Activated CD4-positive, CD25-positive, alpha-beta regulatory T cell treated with anti-CD3 and anti-CD28 coated beads, Interleukin-2, amount 50 U/mL, for 16 hours (primary cell): ENCODE measurements at places on chromosomes 1 and 21.

- no peak for DNase-seq
Measured at GRCh38 chr1:53165408-53165961, 23.0 kb upstream of the SLC1A7 start.

- DNase-seq, result no peak
Measured at GRCh38 chr1:56255516-56256152, 323.7 kb downstream of the PLPP3 start.

GRCh38 chr1:152109998-152110294 lies 5.3 kb downstream of the TCHH start:
- no peak for DNase-seq

DNA sequence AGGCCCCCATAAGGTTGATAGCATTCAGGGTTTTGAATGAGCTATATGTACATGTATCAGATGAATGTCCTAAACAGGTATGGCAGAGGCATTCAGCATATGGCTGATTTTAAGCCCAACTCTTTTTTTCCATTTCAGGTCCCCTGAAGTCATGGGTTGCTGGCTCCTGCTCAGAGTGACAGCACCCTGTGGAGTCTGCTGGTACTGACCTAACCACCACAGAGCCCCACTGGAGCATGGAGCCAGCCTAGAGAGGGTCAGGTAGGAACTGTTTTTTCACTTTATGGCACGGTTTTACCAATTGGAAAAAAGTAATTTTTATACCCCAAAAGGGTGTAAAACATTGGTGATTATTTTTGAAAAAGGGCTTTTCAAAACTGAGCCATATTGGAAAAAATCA lies 82.5 kb upstream of the MPC2 start:
- DNase-seq, result no peak

DNA sequence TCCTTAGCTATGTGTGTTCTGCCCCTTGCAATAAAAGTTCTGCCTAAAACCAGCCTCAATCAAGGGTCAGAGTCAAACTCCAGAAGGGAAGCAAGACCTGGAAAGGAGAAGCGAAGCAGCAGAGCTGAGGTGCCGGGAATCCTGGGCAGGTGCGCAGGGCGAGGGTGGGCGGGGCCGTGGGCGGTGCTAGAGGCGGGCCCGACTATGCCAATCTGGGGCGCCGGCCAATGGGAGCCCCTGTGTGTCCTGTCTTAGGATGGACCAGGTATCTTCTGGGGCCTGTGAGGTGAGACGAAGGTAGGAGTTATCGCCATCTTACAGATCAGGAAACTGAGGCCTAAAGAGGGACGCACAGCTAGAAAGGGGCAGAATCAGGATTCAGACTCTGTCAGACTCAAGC lies 120.3 kb downstream of the PTPRU start:
- no peak for DNase-seq

DNA sequence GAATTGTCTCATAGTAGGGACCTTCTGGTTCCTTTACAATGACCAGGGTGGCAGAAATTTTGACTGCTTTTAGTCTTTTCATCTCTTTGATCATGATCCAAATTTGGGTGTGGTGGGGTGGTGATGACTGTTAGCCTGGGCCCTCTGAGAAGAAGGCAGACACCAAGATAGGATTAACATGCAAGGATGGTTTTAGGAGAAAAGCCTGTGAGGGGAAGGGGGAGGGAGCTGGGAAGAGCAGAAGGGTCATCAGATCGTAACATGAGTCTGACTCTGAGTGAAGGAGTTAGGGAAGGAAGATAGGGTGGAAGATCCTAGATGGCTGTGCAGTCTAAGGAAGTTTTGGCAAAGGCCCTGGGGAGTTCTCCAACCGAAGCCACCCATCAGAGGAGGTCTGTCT lies 28.5 kb upstream of the CAMSAP2 start:
- DNase-seq, result no peak

DNA sequence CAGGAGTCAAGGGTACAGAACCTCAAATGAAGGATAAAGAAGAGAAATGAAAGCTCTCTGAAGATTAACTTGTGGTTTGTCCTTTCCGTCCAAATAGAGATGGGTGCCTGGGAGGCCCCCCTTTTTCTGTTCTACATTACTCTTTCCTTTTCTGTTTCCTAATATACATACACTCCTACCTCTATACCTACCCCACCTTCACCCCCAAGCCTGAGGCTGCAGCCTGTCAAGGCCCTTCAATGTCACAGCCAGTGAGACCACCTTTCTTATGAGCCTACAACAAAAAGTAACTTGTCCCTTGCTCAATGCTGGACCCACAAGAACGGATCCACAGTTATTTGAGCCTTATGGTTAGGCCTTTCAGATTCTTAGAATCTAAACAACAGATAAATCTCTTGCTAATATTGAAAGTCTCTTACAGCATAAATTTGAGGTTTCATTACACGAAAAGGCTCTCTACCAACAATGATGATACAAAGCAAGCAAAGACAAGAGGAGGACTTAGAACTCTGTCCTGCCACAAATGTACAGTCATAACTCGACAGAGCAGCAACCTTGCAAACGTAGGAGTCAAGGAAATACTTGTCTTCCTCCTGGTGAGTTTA lies 4.1 kb upstream of the TRAF3IP3 start:
- no peak for DNase-seq

GRCh38 chr1:33346533-33346926 lies 25.6 kb upstream of the A3GALT2 start:
- no peak for DNase-seq

DNA sequence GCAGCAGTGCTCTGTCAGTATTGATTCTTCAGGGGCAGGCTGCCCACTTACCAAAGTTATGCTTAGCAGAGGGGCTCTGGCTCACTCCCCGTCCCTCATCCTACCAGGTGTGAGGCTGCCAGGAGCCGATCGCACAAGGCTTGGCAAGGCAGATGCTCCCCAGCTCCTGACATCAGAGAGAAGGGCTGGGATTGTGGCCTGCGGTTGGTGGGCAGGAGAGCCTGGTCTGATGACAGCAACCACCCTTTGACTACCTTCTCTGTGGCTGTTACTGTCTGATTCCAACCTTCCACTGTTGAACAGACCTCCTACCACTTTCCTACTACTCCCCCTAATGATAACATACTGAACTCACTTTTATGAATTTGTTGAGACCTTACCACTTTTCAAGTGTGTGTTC lies 23.7 kb upstream of the WDR26 start:
- no peak for DNase-seq

GRCh38 chr1:50812346-50812745 lies 147.7 kb downstream of the FAF1 start:
- no peak for DNase-seq

DNA sequence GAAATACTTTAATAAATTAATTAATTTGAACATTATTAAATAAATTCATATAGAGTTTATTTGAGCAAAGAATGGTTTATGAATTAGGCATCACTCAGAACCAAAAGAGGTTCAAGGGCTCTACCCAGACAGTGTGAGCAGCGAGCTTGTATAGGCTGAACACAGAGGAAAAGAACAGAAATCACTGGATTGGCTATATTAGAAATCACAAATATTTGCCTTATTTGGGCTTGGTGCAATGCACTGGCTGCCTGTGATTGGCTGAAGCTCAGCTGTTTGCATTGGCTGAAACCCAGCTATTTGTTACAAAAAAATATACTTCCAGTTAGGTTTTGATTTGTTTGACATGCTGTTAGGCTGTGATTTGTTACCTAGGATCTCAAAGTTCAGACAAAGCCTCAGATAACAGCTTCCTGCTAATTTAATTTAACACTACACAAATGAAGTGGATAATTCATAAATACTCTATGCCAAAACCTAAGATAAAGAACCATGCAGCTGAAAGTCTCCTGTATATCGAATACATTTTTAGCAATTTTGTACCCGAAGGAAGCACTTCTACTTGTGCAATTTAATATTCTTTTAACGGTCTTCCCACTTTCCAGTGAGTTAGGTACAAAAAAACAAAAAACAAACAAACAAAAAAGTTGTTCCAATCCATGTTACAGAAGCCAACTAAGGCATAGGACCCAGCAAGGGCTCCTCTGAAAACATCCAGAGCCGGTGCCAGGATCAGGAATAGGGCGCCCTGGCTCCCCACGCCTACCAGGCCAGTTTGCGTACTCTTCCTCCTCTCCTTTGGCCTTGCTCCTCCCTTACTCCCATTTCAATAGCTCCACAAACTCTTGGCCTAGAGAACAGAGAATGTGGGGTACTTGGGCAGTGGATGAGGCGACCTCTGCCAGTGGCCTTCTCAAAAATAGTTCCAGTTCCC lies 179.1 kb downstream of the DUSP10 start:
- DNase-seq, result no peak

DNA sequence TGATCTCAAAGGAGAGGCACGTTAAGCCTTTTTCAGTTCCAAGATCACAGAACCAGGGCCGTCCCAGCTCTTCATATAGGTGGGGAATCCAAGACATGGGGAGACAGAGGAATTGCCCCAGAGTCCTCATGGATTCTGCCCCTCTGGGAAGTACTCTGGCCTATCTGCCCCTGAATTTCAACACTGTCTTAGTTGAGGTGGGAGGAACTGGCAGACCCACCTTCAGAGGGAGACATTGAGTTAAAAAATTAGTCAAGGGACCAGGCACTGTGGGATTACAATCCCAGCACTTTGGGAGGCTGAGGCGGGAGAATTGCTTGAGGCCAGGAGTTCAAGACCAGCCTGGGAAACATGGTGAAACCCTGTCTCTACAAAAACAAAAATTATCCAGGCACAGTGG lies 2.1 kb upstream of the KNCN start:
- no peak for DNase-seq

DNA sequence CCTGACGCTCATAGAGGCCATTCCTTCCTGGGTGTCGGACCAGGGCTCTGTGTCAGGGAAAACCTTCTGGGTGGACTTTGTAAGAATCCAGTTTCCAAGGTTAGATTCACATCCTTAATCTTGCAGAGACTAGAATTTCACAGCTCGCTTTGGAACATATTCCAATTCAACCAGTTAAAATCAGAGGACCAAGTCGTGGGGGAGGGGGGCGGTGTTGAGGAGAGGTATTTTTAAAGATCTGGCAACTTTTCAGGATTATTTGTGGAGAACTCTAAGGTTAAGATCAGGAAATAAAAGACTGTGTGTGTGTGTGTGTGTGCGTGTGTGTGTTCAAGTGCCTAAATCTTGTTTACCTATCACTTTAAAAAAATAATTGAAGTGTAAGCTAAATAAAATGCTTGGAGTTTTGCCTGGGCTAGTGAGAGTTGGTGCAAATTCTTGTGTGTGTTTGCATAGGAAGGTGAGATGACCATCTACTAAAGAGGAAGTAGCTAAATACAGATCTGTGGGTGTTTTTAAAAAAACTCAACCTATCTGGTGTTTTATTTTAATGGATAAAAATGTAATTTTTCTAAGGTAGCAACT lies 21.8 kb downstream of the TENT5C start:
- DNase-seq, result no peak

GRCh38 chr21:31988492-31989290 lies 115.9 kb downstream of the HUNK start:
- DNase-seq, result no peak

DNA sequence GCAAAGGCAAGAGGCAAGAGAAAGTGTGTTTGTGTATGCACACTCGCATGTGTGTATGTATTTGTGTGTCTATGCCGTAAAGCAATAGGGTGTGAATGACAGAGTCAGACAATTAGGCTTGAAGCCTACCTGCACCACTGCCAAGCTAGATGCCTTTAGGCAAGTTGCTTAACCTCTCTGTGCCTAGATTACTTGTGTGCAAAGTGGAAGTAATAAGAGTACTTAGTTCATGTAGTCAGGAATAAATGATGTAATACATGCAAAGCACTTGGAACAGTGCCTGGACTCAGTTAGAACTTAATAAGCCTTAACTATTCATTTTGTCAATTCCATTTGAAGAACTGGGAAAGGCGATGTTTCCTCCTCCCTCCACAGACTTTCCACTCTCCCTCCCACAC lies 31.7 kb downstream of the LAMB3 start:
- no peak for DNase-seq

DNA sequence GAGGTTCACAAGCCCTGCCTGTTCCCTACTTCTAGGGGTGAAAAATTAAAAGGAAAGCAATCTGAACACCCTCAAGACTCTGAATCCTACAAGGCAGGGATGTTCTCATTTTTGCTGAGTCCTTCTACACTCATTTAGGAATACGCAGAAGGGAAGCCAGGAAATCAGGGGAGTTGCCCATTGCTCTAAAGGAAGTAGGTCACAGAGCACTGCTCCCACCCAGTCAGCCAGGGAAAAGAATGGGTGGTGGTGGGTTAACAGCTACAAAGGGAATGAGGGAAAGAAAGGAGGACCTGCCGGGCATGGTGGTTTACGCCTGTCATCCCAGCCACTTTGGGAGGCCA lies 2.4 kb upstream of the CTTNBP2NL start:
- DNase-seq, result no peak

DNA sequence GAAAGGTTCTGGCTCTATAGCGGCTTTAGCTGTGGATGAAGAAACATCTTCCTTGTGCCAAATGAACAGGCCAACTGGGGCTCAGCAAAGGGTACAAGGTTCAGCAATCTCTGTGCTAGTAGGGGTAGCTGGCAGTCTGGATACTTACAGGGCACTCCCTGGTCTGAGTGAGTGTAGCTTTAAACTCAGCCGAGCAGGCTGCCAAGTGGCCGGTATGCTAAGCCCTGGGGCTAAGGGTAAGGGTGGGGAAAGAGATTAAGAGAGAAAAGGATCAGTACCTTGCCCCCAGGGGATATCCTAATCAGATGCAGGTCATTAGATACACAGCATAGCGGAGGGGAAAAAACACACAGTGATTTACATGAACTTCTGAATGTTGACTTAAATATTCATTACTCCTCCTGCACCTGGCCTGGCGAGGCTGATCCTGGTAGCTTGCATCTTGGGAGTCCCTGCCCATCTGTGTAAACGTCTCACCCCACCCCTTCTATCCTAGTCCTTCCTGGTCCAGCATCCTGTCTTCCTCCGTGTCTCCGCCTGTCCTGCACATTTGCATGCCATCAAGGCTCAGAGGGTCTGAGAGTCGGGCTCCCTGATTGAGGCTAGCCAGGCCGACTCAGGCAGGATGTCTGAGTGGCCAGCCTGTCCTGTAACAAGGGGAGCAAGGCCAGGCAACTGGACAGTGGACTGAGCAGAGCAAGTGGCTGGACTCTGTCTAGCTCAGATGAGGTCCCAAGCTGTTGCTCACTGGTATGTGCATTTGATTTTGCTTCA lies 39.5 kb upstream of the CNTN2 start:
- DNase-seq, result no peak

- no peak for DNase-seq
Measured at GRCh38 chr1:247647864-247648263, 31.7 kb downstream of the OR13G1 start.

GRCh38 chr1:181499825-181500224 lies 16.5 kb downstream of the CACNA1E start:
- no peak for DNase-seq

DNA sequence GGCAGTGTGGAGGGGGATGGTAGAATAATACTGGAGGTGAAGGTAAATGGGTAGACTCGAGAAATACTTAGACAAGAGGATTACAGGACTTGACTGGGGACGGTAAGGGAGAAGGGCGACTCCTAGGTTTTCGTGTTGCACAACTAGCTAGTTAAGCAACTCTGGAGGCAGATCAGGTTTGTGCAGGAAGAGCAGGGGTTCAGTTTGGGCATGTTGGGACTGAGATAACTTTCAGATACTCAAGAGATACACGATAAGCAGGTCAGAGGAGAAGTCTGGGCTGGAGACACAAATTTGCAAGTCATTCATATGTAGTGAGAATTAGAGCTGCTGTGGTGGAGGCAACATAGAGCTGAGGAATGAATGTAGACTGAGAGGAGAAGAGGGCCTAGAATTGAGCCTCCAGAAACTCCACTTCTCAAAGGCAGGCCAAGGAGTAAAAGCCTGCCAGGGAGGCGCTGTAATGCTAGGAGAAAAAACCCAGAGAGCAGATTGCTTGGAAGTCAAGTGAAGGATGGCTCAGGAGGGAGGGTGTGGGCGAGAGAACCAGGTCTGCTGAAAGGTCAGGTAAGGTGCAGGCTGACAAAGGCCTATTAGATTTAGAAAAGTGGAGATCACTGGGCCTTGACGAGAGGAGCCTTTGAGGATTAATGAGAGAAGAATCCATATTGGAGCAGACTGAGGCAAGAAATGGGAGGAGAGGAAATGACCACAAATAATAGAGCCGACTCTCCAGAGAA lies 20.8 kb downstream of the MAB21L3 start:
- DNase-seq, result no peak
